Keratinocyte (primary cell): ENCODE measurements at places on chromosomes 7 and 10.

DNA sequence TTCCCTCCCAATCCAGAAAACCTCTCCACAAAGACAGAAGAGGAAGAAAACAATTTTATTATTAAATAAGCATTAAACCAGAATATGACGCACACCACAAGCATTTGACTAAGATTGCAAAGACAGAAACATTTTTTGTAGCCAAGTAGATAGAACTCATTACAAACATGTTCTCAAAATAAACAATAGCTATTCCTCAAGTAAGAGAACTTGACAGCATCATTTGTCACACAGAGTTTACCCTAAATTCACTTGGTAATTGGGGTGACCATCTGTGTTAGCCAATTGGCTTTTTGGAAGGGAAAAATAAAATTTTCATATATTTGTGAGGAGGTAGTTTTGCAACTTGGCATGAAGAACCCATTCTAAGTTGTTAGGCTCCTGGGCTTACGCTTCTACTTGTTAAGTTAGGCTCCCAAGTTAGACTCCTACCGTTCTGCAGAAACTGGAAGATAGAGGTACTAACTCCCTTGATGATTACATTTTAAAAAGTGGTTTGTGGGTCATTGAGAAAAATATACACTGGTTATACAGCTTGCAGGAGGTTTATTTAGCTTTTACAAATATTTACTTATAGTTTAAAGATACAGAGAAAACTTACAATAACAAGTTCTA, 618.6 kb upstream of the CNTNAP2 start:
- no peak for DNase-seq

- DNase-seq: no peak
These were observed 40.7 kb downstream of the FOXL3 start for GRCh38 chr7:330511-331230.

GRCh38 chr7:112965506-112965905, 121.1 kb downstream of the GPR85 start:
- no peak for DNase-seq

DNA sequence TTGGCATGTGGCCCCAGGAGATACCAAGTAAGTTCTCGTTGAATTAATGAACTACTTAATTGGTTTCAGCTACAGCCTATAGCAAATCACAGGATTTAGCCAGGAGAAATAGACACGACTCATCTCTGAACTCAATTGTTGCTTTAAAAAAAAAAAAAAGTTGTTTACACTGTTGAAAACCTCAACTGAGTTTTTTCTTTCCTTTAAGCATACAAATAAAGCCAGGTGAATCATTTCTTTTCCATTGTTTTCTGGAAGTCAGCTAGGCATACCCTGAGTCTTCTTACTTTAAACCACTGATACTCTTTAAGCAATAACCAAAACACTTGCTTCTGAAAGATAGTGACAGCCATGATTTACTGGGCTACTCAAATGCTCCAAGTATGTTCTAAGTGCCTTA, 755 bp downstream of the FRMPD2 start:
- DNase-seq: no peak

GRCh38 chr7:125934955-125935354, 1005.3 kb upstream of the POT1 start:
- DNase-seq: no peak

GRCh38 chr7:148264933-148265557, 325.5 kb upstream of the C7orf33 start:
- DNase-seq: no peak

GRCh38 chr10:58781873-58782488, 269.3 kb downstream of the BICC1 start:
- no peak for DNase-seq

- no peak for DNase-seq
These were observed 49.5 kb upstream of the DNAAF5 start for GRCh38 chr7:676972-677385.

DNA sequence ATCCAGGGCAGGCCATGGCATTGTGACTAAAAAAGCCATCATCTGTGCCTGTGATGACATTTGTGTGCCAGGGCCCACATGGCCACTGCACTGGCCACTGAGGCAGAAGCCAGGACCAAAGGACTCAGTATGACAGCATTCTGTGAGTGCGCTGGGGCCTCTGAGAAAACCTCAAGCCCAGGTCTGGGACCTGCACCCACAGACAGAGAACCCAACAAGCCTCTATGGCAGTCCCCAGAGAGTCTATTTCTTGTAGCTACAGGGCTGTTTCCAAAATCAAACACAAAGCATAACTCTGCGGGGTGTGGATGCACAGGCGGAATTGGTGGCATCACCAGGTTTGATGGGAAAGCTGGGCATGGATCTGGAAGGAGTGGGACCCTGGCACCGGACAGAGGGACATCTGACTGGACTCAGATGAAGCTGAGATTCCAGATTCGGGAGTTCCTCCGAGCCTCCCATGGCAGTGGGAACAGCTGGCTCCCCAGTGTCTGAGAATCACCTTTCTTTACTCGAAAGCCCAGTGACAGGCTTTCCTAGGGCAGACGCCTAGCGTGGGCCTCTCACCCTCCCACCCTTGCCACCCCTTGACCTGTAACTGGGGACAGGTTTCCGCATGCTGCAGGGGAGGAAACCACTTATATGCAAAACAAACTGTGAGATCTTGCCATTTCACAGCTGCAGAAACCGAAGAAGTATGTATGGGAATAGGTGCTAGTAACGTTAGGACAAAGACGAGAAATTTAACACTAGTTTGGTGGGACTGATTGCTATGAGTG, 70.6 kb upstream of the RHEB start:
- DNase-seq: no peak
